ENCODE measurements at places on chromosomes 12 and 14. TPM values are rescaled to one million over a fixed set of nuclear protein-coding genes. Genes with fewer than 3 reads are reported as not detected.
A peak's percentile ranks its signal among the peaks of the same experiment; 100 is the strongest.

Gene C1S
- 121 TPM for polyA plus RNA-seq

Gene HOXC10
- polyA plus RNA-seq: 0.20 TPM

Gene MED6
- polyA plus RNA-seq: 39.2 TPM

Gene ART4
- polyA plus RNA-seq: 0.18 TPM

Gene TWF1
- polyA plus RNA-seq: 67.4 TPM

Gene MGST1
- polyA plus RNA-seq: 65.3 TPM

Gene ZFP36L1
- polyA plus RNA-seq: 412 TPM

Gene PTPRQ
- polyA plus RNA-seq: 5.4 TPM

DNA sequence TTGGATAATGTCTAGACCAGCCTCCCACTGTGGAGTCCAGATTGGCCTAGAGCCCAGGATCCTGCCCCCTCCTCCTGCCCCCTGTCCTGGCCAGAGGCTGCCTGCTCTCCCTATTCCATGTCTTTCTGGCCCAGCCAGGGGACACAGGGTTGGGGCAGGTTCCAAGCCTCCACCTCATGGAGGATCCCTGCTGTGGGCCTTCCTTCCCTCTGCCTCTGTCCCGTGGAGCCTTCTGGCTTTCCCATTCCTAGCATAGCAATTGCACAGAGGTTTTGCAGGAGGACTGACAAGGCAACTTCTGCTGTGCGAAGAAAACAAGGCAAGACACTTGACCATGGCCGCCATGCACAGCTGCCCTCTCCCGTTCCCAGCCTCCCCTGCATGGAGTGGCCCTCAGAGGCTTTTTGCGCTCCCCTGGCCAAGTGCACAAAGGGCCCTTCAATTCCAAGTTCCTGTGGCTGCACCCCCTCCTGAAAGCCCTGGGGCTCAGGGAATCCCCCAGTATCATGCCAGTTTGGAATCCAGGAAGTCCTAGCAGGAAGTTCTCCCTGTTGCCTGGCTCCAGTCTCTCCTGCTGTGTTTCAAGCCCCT is 42.1 kb downstream of the KRT80 start:
- H3K27me3 ChIP-seq: peaks cover 16% of the 10 kb centered on the region
- no peaks in the 10 kb centered on the region for H3K36me3 ChIP-seq
- peaks cover 56% of the 10 kb centered on the region for H3K4me1 ChIP-seq
- H3K27ac ChIP-seq: peak overlapping the region; percentile 89
- no peak overlapping the region for H3K4me3 ChIP-seq
- no peak for DNase-seq

DNA sequence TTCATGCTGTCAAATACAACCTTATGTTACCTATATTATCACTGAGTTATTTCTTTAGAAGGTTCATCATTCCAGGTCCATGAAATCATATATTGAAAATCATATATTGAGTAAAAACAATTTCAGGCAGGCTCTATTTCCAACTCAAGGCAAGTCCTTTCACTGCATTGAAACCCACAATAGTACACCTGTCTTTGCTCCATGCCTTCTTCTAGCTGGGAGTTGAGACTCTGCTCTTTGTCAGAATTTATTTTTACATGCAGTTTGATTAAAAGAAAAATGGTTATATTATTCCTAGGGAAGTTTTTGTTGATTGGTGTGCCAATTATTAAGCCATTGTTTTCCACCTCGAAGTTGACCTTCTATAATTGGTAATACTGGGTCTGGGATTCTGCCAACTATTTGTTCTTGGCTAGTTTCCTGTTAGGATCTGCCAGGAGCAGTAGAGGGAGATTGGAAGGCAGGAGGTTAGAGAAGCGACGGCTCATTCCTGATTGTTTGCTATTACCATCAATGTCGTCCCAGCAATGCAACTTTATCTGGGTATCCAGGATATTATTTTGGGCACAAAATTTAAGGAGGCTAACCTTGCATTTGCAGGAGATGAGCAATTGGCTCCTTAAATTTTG is 79.5 kb upstream of the MIS18BP1 start:
- no peaks in the 10 kb centered on the region for H3K4me1 ChIP-seq
- H3K27ac ChIP-seq: no peak overlapping the region
- no peaks in the 10 kb centered on the region for H3K36me3 ChIP-seq
- no peak overlapping the region for H3K4me3 ChIP-seq
- DNase-seq: no peak

- no peaks in the 10 kb centered on the region for H3K36me3 ChIP-seq
- H3K27ac ChIP-seq: no peak overlapping the region
- H3K4me1 ChIP-seq: peaks cover 13% of the 10 kb centered on the region
- H3K27me3 ChIP-seq: no peaks in the 10 kb centered on the region
Observed at GRCh38 chr14:74524812-74525135, 31.2 kb downstream of the ISCA2 start.

- H3K4me1 ChIP-seq: no peaks in the 10 kb centered on the region
Observed at GRCh38 chr12:46356655-46357437, 15.7 kb downstream of the SLC38A2 start.

GRCh38 chr14:98292191-98292590 is 979.8 kb downstream of the BCL11B start:
- H3K27ac ChIP-seq: no peak overlapping the region
- H3K4me3 ChIP-seq: no peak overlapping the region
- no peaks in the 10 kb centered on the region for H3K4me1 ChIP-seq
- DNase-seq: no peak
- no peaks in the 10 kb centered on the region for H3K36me3 ChIP-seq

DNA sequence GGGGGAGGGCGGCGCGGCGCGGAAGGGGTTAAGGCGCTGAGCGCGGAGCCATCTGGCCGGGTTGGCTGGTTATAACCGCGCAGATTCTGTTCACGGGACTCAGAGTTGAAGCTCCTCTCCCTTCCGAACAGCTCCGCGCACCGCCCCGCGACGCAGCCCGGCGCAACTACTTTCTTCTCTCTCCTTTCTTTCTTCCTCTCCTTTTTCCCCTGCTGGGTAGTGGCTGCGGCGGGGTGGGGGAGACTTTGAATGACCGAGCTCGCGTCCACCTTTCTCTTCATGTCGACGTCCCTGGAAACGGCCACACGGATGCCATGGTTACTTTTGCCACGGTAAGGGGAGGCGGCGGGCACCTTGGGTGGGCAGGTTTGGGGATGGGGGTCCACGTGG is at the start of gene NTF3:
Gene NTF3 (plus strand): TSS at position 98 of the 390 bp plus-strand sequence. CDS start 217 bp downstream, at position 315.
- H3K27me3 ChIP-seq: peaks cover 61% of the 10 kb centered on the region
- H3K4me1 ChIP-seq: no peaks in the 10 kb centered on the region
- H3K27ac ChIP-seq: no peak within 1 kb of the TSS
- DNase-seq: no peak

GRCh38 chr12:13223179-13223804 is 26.8 kb downstream of the EMP1 start:
- H3K4me1 ChIP-seq: peaks cover 4% of the 10 kb centered on the region
- no peaks in the 10 kb centered on the region for H3K27me3 ChIP-seq
- H3K27ac ChIP-seq: no peak overlapping the region
- DNase-seq: no peak
- no peaks in the 10 kb centered on the region for H3K36me3 ChIP-seq

- H3K27ac ChIP-seq: no peak overlapping the region
- no peaks in the 10 kb centered on the region for H3K27me3 ChIP-seq
- H3K4me1 ChIP-seq: peaks cover 11% of the 10 kb centered on the region
Observed at GRCh38 chr14:103555559-103556337, 6.7 kb downstream of the BAG5 start.

GRCh38 chr12:42039176-42039575 is 105.5 kb downstream of the GXYLT1 start:
- H3K4me3 ChIP-seq: no peak overlapping the region
- no peaks in the 10 kb centered on the region for H3K36me3 ChIP-seq
- H3K4me1 ChIP-seq: no peaks in the 10 kb centered on the region
- H3K27ac ChIP-seq: no peak overlapping the region

DNA sequence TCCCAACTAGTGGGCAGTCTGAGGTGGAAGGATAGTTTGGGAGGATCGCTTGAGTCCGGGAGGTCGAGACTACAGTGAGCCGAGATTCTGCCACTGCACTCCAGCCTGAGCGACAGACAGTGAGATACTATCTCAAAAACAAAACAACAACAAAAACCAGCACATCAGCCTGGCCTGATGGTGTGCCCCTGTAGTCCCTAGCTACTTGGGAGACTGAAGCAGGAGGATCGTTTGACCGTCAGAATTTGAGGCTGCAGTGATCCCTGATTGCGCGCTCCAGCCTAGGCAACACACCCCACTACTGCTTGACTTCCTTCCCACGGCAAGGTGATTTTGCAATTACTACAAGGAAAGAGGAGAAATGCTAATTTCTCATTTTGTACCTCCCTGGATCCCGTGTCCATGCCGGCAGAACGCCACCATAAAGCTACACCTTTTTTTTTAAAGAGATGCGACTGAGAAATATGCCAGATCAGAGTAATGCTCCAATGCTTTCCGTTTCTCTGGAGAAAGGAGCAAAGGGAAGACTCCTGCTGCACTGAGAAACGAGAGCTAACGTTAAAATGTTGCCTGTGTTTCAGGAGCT is 672 bp upstream of the SCFD1 start:
- DNase-seq: no peak
- H3K27me3 ChIP-seq: no peaks in the 10 kb centered on the region
- peaks cover 5% of the 10 kb centered on the region for H3K36me3 ChIP-seq
- peaks cover 18% of the 10 kb centered on the region for H3K4me1 ChIP-seq
- peak overlapping the region; percentile 86 for H3K27ac ChIP-seq

GRCh38 chr14:20278414-20278813 is 27.3 kb downstream of the TTC5 start:
- no peaks in the 10 kb centered on the region for H3K4me1 ChIP-seq
- H3K36me3 ChIP-seq: no peaks in the 10 kb centered on the region
- no peaks in the 10 kb centered on the region for H3K27me3 ChIP-seq
- no peak overlapping the region for H3K4me3 ChIP-seq

- H3K36me3 ChIP-seq: no peaks in the 10 kb centered on the region
- no peak for DNase-seq
- H3K27ac ChIP-seq: peak overlapping the region; percentile 97
- H3K27me3 ChIP-seq: no peaks in the 10 kb centered on the region
- H3K4me3 ChIP-seq: peak overlapping the region; percentile 80
Observed at GRCh38 chr12:50505675-50506530, 1.1 kb downstream of the DIP2B start.

DNA sequence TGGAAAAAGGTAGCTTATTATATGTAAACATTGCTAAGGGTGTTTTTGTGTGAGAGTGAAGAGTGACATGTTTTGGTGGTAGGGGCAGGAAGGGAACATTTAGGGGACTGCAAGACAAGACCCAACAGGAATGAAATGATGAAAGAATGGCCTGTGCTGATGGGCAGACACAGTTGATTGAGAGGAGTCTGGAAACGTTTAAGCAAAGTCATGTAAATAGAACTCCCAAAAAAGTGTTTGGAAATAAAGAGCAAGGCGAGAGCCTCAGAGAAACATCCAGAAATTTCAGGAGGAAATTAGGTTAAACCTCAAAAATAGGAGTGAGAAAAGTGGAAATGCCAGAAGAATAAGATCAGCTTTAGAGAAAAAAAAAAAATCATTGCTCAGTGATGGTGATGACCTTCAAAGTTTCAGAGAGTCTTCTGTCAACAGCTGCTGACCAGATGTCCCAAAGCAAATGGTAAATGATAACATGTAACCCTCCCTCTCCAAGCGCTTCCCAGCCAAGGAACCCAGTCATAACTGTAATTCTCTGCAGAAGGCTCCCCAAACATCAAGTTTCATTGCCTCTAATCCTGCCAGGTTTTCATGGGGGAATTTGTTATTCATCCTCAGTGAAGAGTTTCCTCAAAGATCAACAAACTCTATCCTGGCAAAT is 223.2 kb upstream of the FAR2 start:
- H3K27ac ChIP-seq: no peak overlapping the region
- DNase-seq: no peak
- no peaks in the 10 kb centered on the region for H3K27me3 ChIP-seq
- H3K4me1 ChIP-seq: no peaks in the 10 kb centered on the region

GRCh38 chr14:81613341-81614045 is 79.8 kb upstream of the SEL1L start:
- no peaks in the 10 kb centered on the region for H3K27me3 ChIP-seq
- no peak overlapping the region for H3K4me3 ChIP-seq
- H3K27ac ChIP-seq: no peak overlapping the region
- no peaks in the 10 kb centered on the region for H3K36me3 ChIP-seq
- H3K4me1 ChIP-seq: no peaks in the 10 kb centered on the region
- DNase-seq: no peak

All from left lung (tissue), 14 donors.